ENCODE measurements at places on chromosomes 3 and 15.

GRCh38 chr15:63210151-63211091 is 21.0 kb downstream of the RAB8B start:
- no peak for DNase-seq

DNA sequence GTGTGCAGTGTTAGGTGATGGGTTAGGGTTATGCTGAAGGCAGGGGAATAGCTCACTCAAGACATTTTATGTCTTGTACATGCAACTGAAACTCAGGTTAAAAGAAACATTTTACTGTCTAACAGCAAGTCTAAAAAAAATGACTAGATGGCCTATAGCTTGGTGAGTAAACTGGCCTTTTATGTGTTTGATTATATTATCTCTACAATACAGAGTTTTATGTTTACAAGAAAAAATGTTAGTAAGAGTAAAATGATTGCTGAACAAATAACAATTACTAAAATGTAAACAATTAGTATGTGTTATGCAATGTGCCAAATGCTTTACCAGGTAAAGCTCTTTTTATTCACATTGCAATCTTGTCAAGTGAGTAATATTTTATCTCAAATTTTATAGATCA is 1039.6 kb downstream of the ROBO2 start:
- DNase-seq: no peak

GRCh38 chr3:37247398-37248114 is 73.2 kb upstream of the LRRFIP2 start:
- no peak for DNase-seq

- no peak for DNase-seq
Observed at GRCh38 chr15:48785195-48785594, 25.7 kb downstream of the CEP152 start.

GRCh38 chr3:122356402-122356801 is 26.6 kb downstream of the MIX23 start:
- DNase-seq: peak; percentile 5

- DNase-seq: no peak
Observed at GRCh38 chr3:71530903-71531530, 52.5 kb downstream of the FOXP1 start.

- DNase-seq: no peak
Observed at GRCh38 chr3:57163751-57164150, 1.4 kb downstream of the IL17RD start.

DNA sequence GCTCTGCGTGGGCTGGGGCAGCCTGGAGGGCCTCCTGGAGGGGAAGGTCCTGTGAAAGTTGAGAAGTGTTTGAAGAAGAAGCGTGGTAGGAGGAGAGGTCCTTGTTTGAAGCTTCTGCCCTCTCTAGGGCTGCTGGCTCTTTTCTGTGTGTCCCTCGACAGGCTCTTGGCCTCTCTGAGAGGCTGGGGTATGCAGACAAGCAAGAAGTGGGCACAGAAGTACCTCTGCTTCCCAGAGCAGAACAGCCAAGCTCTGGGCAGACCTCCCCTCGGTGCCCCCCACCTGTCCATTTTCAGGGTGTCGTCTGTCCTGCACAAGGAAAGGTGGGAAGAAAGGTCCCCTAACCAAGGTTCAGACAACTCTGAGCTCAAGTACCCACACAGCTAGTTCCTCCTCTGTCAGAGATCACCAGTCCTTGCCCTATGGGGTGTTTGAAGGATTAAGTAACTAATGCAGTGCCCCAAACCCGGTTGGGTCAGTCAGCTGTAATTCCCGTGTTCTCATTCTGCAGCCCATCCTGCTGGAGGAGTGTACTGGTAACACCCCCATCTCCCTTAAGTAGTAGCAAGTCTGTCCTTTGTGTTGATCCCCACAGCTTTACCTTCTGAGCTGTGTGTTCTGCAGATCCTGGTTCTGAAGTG is 6.3 kb downstream of the CSK start:
- DNase-seq: no peak

DNA sequence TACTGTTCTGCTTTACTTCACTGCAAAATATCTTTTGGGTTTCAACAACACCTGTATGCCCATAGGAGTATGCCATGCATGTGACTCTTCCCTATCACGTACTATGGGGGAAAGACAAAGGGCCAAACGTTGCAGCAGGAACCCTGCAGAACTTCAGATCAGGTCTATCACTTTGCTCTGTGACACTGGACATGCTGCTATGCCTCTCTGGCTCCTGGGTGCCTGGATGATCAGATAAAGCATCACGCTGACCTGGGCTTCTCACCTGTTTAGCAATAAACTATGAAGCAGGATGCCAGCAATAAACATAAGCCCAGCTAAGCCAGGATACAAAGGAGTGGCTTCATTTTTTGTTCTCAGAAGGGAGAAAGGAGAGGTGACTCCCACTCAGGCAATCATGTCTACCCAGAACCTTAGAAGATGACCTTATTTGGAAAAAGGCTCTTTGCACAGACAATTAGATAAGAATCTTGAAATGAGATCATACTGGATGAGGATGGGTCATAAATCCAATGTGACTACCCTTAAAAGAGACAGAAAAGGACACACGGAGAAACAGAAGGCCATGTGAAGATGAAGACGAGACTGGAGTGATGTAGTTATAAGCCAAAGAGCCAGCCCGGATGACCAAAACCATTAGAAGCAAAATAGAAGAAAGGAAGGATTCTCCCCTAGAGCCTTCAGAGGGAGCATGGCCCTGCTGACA is 19.3 kb downstream of the POMGNT2 start:
- DNase-seq: no peak

DNA sequence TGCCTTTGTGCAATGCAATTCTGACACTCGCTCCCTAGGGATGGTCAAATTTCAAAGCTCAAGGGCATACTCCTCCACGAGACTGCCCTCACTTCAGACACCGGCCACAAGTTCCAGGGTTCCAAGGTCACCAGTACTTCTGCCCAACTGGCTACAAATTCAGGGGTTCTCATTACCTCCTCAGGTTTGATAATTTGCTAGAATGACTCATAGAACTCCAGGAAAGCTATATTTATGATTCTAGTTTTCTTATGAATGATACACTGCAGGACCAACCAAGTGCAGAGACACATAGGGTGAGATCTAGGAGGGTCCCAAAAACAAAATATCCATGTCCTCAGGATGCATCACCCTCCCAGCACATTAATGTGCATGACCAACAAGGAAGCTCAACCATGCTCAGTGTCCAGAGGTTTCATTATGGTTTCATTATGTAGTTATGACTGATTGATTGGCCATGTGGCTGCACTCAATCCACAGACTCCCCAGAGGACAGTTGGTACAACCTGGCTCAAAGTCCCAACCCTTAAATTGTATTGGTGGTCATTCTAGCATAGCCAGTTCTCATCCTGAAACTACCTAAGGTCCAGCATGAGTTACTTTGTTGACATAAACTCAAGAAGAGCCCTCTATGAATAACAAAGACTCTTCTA is 170.4 kb upstream of the LRRN1 start:
- no peak for DNase-seq

- no peak for DNase-seq
Observed at GRCh38 chr3:31295150-31295765, 237.5 kb upstream of the STT3B start.

DNA sequence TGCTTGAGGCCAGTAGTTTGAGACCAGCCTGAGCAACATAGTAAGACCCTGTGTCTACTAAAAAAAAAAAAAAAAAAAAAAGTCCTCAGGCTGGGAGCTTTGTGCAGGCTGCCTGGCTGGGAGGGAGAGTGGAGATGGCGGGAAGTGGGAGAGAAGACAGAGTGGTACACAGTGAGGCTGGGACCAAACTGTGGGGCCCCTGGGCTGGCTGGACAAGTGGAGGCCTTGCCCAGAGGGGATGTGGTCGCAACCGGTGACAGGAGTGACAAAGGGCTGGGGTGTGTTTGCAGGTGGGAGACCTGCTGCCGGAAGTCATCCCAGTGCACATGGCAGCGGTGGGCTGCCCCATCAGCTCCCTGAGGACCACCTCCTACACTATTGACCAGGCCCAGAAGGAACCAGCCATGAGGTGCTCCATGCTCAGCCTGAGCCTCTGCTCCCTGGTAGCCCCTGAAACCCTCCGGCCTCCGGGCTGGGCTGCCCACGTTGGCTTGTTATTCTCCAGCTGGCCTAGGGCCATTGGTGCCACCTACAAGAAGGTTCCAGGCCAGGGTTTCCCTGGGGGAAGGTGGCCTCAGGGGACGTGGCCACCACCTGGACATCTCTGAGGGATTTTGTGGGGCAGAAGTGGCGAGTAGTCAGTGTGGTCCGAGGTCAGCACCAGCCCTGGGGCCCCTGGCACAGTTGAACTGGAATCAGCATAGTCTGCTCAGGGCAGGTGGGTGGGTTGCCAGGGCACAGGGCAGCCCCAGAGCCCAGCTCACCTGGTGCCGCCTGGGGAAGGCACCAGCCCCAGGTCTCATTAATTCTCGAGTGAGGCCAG is 22.7 kb downstream of the ACAA1 start:
- DNase-seq: no peak
